Right lung (tissue), 10 donors: ENCODE measurements at places on chromosomes 11 and 22. TPM values are rescaled to one million over a fixed set of nuclear protein-coding genes. Genes with fewer than 3 reads are reported as not detected.
A peak's percentile ranks its signal among the peaks of the same experiment; 100 is the strongest.

- DNase-seq = no peak
Measured at GRCh38 chr22:48744967-48745841, 1082.5 kb downstream of the BRD1 start.

DNA sequence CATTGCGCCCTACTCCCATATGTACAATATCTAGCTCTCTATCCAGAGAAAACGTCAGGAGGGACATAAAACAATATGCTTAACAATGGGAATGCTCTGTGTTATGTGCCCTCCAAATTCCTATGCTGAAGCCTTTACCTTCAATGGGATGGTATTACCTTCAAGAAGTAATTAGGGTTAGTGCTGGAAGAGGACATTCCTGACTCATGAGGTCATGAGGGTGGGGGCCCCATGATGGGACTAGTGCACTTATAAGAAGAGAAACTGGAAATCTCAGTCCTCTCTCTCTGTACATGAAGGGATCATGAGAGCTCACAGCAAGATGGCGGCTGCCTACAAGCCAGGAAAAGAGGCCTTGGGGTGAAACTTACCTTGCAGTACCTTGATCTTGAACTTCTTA lies 20.3 kb downstream of the MMP20 start:
- DNase-seq = no peak

DNA sequence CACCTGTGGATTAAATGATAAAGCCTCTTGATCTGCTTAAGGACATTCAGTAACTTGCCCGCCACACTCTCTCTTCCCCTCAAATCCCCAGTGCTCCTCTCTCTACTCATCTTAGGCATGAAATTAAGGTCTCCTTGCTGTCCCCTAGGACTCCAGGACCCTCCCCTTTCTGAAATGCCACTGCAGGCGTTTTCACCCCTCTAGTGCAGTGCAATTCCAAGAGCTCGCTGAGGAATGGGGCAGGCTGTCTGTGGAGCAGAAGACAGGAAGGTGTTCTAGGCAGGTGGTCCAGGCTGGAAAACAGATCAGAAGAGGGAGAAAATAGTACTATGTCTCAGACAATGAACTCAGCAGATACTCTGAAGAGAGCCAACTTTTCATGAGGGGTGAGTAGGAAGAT lies 55.8 kb upstream of the ARHGAP42 start:
- DNase-seq = no peak

DNA sequence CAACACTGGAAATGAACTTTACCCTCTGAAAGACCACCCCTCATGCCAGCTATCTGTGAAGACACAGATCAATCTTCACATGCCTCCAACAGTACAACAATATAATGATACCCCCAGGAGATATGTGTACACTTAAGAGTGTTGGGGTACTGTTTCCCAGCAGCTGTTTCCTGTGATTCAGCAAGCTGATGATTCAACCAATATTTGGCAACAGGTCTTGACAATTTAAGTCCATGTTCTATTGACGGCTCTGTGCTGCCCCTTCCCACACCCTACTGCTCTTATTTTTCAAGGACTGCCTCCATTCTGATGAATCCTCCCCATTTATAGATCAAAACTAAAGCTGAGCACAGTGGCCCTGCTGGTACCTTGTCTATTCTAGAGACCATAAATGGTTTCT lies 6.6 kb downstream of the SNX19 start:
- DNase-seq = no peak

GRCh38 chr11:86118253-86118652 lies 49.4 kb upstream of the PICALM start:
- no peak for DNase-seq

DNA sequence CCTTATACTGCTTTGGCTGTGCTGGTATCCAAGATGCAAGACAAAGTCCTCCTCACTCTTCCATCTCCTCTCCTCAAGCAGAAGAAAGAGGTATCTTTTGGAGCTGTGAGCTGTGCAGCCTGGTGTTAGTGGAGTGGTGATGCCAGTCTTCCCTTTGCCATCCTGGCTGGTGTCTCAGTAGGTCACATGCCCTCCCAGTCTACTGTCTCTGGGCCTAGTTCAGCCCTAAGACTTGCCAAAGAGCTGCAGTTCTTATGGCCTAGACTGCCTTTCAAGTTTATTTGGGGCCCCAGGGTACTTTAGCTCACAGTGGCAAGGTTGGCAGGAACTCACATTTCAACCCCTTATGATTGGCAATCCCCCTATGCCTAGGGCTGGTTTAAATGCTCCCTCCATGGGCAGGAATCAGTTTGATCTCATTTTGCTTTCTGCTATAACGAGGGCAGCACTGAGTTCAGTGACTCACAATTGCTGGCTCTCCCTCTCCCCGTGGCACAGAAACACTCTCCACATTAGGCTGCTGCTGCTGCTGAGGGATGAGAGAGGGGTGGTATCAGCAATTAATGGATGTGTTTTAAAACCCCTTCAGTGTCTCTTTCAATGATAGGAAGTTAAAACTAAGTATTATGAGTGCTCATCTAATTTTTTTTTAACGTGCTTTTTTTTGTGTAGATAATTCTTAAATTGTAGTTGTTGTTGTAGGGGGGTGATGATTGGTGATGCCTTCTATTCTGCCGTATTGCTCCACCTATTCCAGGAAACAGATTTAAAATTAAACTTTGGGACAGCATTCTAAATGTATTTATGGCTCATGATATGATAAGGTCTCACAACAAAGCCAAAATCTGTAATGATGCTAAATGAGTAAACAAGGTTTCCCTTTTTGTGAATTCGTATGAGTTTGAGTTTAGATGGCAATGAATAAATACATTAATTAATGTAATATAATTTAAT lies 1295.0 kb downstream of the JRKL start:
- no peak for DNase-seq

DNA sequence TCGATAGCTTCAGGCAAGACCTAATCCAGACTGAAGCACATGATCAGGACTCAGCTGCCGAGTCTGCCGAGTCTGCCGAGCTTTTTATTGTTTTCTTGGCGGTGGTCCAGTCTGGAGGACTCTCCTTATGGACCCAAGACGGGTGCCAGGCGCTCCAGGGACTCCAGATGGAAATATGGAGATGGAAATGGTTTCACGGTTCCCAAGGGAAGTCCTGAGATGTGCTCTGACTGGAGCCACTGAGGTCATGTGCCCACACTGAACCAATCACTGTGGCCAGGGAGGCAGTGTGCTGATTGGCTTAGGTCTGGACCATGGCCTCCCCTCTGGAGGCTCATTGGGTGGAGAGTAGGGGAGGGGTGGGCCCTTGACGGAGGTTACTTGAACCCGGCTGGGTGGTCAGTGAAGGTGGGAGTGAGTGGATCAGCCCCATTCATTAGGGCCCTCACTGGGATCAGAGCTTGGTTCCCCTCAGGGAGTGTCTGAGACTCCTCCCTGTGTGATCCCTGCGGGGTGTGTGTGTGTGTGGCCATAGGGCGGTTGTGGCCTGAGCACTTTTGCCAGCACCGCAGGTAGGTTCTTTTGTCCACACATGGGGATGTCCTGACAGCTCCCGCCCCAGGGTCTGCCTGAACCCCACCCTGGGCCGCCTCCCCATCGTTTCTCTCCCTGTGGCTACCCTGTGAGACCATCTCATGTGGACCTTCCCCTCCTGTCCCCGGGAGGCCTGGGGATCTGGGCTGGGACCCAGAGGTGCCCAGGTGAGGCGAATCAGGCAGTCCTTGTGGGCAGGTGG lies 14.0 kb downstream of the RPS6KA4 start:
- no peak for DNase-seq

- no peak for DNase-seq
Measured at GRCh38 chr11:59556115-59556916, 45.0 kb downstream of the OR4D9 start.

- no peak for DNase-seq
Measured at GRCh38 chr11:87897071-87897470, 278.2 kb downstream of the RAB38 start.

- no peak for DNase-seq
Measured at GRCh38 chr11:92482492-92483060, 258.0 kb downstream of the FAT3 start.

DNA sequence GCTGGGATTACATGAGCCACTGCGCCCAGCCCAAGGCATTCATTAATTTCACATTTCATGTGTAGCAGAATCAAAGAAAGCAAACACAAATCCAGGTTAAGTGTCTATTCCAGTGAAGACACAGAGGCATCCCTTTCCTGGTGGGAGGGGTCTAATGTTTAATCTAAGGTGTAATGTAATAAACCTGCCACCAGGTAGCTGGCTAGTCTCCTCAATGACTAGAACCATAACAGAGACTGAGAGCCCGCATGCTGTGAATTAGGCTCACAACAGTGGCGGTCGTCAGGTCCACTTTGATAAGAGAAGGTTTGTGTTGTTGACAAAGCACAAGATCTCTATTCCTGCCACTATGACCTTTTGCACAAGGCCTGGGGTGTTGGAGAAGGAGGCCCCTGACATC lies 64.2 kb upstream of the ADA2 start:
- DNase-seq = no peak

DNA sequence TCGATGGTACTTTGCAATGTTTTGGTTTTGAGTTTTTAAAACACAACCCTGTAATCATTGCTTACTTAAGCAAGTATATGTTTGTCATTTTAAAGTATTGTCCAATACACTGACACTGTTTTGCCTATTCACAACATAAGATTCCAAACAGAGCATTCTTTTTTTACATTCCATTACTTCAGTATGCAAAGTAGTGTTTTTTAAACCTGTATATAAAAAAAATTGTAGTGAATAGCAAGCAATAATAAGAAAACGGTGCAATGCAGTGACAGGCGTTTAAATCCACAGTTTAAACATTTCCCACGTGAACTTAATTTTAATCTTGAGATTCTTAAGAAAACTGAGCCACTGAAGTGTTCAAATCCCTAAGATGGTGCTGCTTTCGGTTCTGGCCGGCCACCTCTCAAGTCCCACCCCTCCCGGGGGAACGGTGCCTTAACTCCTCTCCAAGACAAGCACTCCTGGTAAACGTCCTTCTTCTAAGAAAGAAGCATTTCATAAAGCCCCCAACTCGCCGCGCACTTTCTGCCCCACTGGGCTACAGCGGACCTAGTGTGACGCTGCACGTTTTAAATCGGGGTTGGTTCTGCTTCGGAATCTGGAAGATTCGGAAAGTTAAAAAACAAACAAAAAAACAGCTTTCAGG lies 2.9 kb downstream of the PGR start:
- DNase-seq = peak; percentile 32

- DNase-seq = no peak
Measured at GRCh38 chr11:117909611-117910382, 19.4 kb downstream of the TMPRSS13 start.

DNA sequence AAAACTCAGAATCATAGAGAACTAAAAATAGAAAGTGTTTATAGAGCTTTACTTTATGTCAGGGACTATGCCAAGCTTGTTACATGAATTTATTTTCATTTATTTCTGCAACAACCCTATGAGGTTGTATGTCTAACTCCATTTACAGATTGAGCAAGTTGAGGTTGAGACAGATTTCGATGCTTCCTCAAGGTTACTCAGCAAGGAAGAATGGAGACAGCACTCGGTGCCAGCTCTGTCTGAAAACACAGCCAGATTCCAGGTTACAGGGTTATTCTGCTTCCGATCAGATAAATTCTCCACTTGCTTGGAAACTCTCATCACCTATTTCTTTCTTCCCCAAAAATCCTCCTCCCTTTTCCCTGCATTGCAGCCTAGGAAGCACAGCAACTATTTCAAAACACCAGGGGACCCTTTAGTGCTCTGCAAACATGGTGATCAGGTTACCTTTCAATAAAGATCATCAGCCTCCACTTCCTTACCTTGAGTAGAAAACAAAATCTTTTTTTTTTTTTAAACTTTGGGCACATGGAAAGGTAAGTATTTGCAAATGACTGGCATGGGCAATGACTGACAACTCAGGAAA lies 7.0 kb downstream of the MMP3 start:
- no peak for DNase-seq

GRCh38 chr22:17911312-17911705 lies 113.1 kb downstream of the MICAL3 start:
- no peak for DNase-seq

GRCh38 chr22:49807780-49808708 lies 19.6 kb downstream of the BRD1 start:
- no peak for DNase-seq

DNA sequence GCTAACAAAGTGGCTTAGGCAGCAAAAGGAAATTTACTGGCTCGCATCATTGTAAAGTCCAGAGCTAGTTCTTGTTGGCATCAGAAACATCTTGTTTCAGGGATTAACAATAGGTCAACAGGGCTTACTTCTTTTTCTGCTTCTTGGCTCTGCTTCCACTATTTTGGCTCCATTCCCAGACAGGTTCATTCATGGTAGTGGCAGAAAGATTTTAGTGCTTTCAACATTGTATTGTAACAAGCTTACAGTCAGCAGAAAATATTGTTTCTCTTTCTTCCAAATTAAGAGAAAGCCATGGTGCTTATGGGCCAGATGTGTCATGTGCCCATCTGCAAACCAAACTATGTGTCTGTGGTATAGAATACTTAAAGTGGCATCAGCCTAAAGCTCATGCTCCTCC lies 315.6 kb downstream of the RAB38 start:
- DNase-seq = peak; percentile 17

DNA sequence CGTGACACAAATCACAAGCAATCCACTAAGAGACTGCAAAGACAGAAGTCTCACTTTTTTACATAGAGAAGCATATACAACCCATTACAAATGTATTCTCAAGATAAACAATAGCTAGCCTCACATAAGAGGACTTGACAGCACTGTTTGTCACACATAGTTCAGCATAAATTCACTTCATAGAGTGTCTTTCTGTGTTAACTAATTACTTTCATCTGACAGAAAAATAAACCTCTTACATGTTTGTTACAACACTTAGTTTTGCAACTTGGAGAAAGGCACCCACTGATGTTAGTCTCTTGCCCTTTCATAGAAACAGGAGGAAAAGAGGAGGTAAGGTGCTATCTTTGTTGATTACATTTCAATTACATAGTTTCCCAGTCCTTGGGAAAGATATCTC lies 2221.9 kb upstream of the RAG2 start:
- no peak for DNase-seq

DNA sequence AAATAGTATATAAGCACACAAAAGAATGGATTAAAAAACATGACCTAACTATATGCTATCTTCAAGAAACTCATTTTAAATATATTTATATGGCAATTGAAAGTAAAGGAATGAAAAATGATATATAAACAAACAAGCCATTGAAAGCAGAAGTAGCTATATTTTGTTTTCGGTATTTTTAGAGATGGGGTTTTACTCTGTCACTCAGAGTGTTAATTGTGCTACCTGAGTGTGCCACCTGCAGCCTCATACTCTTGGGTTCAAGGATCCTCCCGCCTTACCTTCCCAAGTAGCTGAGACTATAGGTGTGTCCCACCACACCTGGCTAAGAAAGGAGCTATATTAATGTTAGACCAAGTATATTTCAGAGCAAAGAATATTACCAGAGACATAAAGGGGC lies 624.1 kb downstream of the BUD13 start:
- no peak for DNase-seq

The POLD3 gene
- 43.3 TPM for polyA plus RNA-seq

The CHST1 gene
- polyA plus RNA-seq = 5.6 TPM

The CD3E gene
- 1.5 TPM for polyA plus RNA-seq

The SCGB1D2 gene
- polyA plus RNA-seq = not detected

The SLC35C1 gene
- 8.8 TPM for polyA plus RNA-seq

The PDGFB gene
- 21.8 TPM for polyA plus RNA-seq

The OTOG gene
- 0.06 TPM for polyA plus RNA-seq

The KDELR3 gene
- 7.2 TPM for polyA plus RNA-seq

The MYEOV gene
- 0.72 TPM for polyA plus RNA-seq

The EXPH5 gene
- 8.0 TPM for polyA plus RNA-seq

The SLC15A3 gene
- 14.7 TPM for polyA plus RNA-seq

The OR2AG2 gene
- polyA plus RNA-seq = not detected
